Stimulated activated CD4-positive, alpha-beta T cell treated with anti-CD3 and anti-CD28 coated beads, TNF-alpha, amount 100 ng/mL, for 4 hours (primary cell): ENCODE measurements at places on chromosomes 3 and 15.

DNA sequence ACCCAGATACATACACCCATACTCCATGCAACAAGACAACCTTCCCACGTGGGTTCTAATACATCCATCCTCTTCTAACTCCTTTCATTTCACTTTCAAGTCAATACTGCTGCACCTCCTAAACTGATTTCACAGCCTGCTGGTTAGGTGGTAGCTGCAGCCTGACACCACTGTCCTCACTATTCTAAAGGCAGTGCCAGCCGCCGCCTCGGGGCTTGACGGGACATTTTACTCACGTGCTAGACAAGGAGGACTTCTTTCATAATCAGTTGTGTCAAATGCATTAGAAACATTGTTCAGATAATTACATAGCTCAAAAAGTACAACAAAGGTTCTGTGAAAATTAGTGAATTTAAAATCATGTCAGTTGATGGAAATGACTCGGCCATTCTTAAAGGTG is 6.3 kb downstream of the UROC1 start:
- no peak for DNase-seq

- no peak for DNase-seq
Observed at GRCh38 chr3:195096053-195096452, 174.9 kb downstream of the XXYLT1 start.

- no peak for DNase-seq
Observed at GRCh38 chr15:51318382-51319150, 19.8 kb downstream of the CYP19A1 start.

GRCh38 chr3:158105710-158106253 is 438 bp downstream of the SHOX2 start:
- DNase-seq = no peak

- no peak for DNase-seq
Observed at GRCh38 chr3:49461443-49462171, 8.5 kb upstream of the DAG1 start.

DNA sequence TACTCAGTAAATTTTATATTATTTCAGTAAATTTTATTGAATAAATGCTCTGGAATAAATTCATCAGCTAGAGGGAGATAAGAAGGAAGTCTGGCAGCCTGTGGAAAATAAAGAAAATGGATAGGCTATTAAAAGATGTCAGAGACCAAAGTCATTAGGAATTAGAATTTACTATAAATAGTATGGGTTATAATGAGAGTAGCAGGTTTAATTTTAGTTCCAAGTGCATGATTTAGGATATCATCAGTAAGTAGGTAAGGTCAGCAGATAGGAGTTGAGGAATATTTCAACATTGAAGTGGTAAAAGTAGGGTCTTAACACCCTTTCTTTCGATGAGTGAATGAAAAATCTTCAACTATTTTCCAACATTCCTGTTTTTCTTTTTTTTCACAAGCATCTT is 64.6 kb downstream of the SNRPN start:
- DNase-seq = no peak

DNA sequence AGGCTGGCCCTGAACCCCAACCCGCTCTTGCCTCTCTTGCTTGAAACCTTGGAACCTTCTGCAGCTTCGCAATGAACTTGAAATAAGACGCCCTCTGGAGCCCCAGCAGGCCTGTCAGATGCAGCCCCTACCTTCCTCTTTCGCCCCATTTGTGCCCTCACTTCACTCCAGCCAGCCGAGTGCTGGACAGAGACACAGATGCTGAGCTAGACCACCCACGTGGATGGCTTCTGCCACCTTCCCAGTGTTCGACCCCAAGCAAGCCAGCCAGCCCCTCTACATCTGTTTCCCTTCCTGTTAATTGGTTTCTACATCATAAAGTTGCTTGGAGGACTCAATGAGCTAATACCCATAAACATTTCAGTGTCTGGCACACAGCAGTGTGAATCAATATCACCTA is 23.8 kb upstream of the SNRPA1 start:
- no peak for DNase-seq

- no peak for DNase-seq
Observed at GRCh38 chr3:155015776-155016436, 64.2 kb upstream of the MME start.

DNA sequence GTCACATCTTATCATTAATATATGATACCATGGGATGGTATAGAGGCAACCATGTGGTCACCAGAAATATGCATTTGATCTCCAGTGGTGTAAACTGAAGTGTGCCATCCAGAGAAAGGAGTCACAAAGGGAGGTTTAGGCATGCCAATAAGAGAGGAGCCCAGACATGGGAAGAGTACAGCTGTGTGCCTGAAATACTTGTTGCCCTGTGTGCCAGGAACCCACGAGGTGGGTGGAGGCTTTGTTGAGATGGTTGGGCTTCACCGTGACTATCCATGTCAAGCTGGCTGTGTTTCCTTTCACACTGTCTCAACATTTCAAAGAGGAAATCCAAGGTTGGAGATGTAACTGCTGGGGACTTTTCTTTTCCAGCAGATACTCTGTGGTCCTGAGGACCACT is 43.5 kb downstream of the CACNA2D3 start:
- no peak for DNase-seq

GRCh38 chr15:28979208-28979841 is 93.6 kb downstream of the APBA2 start:
- DNase-seq = no peak

GRCh38 chr3:76855451-76855850 is 184.4 kb upstream of the ROBO2 start:
- no peak for DNase-seq
